Effector CD8-positive, alpha-beta T cell (primary cell): ENCODE measurements at places on chromosomes 11 and 22.

- DNase-seq: peak; percentile 66
These were observed 36.9 kb upstream of the GNB1L start for GRCh38 chr22:19891317-19892256.

GRCh38 chr22:39522567-39523300 is 2.4 kb downstream of the ATF4 start:
- no peak for DNase-seq

GRCh38 chr11:10022764-10023163 is 271.3 kb downstream of the SBF2 start:
- DNase-seq: no peak

- no peak for DNase-seq
These were observed 6.0 kb upstream of the OR10A2 start for GRCh38 chr11:6856871-6857270.

DNA sequence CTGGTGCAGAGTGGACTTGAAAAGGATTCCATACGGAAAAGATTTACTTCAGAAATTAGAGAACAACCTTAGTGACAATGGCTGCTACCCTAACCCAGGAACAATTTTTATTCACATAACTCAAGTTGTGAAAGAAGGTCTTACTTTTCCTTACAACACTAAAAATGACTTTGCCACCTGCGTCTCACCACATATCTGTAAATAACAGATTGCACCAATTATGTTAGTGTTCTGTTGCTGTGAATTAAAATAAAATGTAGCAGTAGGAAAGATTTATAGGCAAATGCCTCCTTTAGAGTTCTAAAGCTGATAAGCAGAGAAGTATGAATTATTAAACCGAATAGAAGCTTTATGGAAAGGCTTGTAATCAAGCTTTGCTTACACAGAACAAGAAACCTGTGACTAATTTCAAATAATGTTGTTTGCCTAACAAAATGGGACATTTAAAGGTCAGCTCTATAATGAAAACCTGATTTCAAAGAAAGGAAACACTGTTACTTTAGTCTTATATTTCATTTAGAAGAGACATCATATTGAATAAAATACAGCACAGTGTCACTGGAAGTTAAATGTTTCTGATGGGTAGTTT is 2237.8 kb downstream of the LRRC4C start:
- DNase-seq: no peak

GRCh38 chr11:68664906-68665305 is 19.4 kb upstream of the GAL start:
- no peak for DNase-seq
